Activated CD4-positive, alpha-beta T cell treated with anti-CD3 and anti-CD28 coated beads, Interleukin-2, Interleukin-6, amounts not matched to agents 100 ng/mL and 50 ng/mL, durations not matched to agents 16 hours and 8 hours (primary cell): ENCODE measurements at places on chromosomes 6 and 20.
A peak's percentile ranks its signal among the peaks of the same experiment; 100 is the strongest.

GRCh38 chr6:67252663-67253062, 1382.4 kb upstream of the ADGRB3 start:
- no peak for DNase-seq

DNA sequence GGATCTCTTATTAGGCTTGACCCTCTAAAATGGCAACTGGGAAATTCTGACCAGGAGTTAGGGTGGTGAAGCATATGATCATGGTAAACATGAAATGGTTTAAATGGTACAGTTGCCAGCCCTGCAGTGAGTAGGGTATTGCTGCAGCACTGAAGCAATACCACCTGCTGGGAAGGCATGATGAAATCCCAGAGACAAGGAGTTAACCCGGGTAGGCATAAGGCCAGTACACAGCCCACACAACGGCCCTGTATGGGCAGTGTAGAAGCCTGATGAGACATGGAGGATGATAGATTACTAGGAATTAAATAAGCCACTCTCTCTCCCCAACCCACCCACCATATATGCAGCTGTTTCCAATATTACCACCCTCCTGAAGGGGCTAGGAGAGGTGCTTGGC, 197.4 kb upstream of the MOCS1 start:
- DNase-seq, result no peak

DNA sequence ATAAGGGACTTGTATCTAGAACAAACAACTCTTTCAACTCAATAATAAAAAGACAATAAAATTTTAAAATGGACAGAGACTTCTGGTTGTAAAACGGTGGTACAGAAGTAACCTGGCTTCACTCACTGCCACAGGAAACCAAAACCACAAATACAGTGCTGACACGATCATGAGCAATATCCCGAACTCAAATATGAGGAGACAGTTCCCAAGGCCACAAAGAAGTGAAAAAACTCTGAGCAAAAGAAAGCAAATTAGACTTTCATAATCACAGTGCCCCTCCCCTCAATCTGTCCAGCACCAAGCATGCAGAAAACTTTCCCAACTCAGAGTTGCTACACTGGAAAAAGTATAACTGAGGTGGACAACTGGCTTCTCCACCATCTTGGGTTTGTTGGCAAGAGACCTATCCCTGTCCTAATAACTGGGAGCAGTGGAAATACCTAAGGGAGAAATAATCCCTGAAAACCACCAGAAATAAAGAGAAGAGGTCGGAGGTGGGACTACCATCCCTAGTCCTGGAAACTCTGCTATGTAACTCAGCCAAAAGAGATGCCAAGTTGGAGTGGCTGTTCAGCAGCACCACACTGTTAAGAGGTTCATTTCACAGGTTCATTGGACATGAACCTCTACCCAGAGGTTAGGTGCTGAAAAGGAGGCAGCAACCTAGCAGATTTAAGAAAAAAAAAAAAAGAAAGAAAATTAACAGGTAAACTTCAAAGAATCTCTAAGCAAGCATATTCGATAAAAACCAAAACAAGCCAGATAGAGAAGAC, 55.5 kb downstream of the REV3L start:
- peak; percentile 81 for DNase-seq

DNA sequence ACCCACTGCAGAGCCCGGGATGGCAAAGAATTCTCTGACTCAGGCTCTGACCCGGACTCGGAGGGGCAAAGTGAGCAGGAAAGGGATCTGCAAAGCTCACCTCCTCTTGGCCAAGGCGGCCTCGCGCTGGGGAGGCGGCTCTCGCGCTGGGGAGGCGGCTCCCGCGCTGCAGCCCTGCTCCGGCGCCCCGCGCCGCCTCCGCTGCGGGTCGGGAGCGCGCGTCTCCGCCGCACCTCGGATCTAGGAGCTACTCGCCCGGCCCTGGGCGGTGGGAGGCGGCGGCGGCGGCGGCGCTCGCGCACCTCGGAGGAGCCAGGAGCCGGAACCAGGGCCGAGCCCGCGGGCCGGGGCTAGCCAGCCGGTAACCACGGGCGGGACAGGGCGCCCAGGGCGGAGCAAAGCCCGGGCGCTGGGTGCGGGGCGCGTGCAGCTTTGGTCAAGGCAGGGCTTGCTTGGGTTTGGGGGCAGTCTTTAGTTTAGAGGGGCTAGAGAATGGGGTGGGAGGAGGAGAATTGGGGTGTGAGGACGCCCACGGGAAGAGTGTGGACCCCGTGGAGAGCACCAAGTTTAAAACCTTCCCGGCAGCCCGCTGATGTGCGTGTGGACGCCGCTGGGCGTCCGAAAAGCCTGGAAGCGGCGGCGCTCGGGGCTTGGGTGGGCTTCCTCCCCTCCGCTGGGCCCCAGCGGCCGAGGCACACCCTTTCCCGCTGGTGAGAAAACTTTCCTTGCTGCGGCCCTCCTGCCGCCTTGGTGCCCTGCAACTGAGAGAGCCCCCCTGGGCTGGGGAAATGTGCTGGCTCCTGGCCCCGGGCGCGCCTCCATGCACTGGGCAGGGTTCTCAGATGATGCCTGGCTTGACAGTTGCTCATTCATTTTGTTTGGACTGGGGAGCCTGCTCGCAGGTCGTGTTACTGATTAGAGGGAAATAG, at the start of gene MRAP2:
MRAP2 (plus strand) TSS at position 250 of the 929 bp plus-strand sequence. CDS start 21,547 bp downstream, outside the sequence.
- no peak for DNase-seq

DNA sequence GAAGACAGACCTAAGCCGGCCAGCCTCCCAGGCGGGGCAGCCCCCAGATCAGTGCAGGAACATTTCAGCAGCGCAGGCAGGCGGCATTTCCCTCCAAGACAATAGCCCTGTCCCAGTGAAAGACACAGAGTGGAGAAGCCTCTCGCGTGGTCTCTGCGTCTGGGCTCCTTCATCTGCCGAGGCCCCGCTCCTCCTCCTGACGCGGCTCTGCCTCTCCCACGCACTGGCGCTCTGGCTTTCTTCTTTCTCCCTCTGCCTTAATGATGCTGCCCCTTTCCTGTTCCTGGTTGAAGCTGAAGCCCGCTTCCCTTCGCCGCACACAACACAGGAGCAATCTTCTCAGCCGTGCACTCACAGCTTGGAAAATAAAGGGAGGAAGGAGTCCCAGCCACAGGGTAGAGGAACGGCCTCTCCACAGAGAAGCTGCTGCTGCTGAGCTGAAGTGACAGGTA, 347.5 kb downstream of the CDH4 start:
- DNase-seq, result no peak

DNA sequence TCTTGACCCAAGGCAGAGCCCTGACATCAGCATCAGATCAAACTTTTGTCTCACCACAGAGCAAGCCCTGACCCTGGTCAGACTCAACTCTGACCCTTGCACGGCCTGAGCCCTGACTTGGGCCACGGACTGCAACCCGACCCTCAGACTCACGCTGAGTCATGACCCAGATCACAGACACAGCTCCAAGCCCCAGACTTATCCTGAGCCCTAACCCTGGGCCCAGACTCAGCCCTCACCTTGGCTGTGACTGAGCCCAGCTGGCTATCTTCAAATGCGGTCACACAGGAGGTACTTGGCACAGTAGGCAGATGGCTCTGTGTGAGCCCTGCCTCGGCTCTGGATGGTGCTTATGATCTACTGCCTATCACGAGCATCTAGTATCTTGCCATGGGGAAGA, 602.3 kb downstream of the PTPRT start:
- DNase-seq, result no peak

DNA sequence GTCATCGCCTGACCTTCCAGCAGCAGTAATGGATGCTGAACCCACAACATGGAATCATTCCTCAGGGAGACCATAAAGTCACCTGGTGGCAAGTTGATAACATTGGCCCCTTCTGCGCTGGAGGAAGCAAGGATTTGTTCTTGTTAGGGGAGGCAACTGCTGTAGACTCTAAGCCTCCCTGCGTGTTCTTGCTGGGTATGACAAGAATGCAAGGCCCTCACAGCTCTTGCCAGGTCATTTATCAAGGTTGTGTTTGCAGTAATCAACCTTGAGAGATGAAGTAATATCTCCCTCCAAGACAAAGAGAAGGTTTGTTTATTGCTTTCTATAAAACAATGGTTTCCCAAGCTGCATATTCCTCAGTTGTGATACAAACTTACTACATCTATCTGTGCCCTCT, 80.9 kb downstream of the PERP start:
- no peak for DNase-seq
